ENCODE measurements at places on chromosomes 2 and 18. TPM values are rescaled to one million over a fixed set of nuclear protein-coding genes. Genes with fewer than 3 reads are reported as not detected.
A peak's percentile ranks its signal among the peaks of the same experiment; 100 is the strongest.

DNA sequence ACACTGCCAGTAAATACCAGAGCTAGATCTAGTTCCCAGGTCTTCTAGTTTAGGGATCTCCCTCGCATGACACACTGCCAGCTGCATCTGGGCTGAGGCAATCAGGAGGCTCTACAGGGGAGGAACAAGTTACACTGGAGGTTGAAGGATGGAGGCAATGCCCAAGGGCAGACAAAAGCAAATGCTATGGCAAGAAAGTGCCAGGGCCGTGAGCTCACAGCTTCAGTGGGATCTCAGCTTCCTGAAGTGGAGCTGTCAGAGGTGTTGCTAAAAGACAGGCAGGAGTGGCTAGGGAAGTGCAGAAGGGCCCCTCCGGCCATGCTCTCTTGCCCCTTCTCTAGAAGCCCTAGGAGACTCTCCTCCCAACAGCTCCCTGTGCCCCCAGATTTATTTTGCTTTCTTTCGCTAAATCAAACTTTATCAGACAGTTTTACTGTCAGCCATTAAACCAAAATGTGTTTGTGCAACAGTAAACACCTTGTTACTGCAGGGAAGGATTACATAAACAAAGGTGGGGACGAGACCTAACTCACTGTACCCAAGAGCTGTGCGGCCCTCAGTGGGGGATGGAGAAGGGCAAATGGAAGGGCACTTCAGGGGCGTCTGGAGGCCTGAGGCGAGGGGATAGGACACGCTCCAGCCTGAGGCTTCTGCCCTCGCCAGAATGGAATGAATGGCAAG, 39.4 kb upstream of the PKDCC start:
- no peak for DNase-seq

DNA sequence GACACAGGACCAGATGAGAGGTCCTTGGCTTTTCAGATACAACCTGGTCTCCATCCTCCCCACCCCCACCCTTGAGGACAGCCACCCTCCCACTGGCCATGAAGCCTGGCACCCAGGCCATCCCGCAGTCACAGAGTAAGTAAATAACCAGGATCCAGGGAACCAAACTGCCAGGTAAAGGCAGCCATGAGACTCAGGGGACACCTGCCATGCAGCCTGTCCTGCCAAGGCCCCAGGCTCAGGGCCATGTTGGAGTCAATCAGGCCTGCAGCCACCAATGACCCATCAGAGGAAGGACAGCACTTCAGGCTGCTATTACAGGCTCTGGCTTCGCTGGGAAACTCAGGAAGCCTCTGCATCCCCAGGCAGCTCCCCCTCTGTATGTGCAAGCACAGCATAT, 15.6 kb downstream of the SPATA3 start:
- DNase-seq, result no peak

DNA sequence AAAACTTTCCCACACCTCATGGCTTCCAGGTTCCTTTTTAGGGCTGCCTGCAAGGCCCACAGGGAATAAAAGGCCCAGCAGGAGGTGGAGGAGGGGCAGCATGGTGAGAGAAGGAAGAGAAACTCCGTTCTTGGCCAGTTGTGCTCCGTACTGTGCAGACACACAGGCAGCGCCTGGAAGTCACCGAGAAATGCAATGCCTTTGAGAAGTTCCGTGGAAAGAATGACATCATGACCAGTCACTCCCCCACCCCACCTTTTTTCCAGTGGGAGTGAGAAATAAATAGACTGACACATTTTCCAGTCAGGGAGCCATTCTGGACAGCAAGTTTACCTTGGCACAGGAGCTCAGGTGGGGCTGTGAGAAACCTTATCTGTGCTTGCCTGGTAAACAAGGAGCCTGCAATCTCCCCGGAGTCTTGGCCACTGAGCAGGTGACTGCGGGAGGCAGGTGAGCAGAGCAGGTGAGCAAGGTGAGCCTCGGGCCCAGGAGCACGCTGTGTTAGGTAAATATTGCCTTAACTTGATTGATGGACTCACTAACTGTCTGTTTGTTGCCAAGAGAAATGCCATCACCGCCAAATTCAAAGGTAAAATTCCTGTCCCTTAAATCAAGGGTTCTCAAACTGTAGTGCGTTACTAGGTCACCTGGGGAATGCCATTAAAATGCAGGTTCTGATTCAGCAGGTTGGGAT, 13.5 kb upstream of the LBH start:
- DNase-seq, result peak; percentile 74

GRCh38 chr18:37403788-37404187, 161.8 kb downstream of the CELF4 start:
- DNase-seq, result no peak

DNA sequence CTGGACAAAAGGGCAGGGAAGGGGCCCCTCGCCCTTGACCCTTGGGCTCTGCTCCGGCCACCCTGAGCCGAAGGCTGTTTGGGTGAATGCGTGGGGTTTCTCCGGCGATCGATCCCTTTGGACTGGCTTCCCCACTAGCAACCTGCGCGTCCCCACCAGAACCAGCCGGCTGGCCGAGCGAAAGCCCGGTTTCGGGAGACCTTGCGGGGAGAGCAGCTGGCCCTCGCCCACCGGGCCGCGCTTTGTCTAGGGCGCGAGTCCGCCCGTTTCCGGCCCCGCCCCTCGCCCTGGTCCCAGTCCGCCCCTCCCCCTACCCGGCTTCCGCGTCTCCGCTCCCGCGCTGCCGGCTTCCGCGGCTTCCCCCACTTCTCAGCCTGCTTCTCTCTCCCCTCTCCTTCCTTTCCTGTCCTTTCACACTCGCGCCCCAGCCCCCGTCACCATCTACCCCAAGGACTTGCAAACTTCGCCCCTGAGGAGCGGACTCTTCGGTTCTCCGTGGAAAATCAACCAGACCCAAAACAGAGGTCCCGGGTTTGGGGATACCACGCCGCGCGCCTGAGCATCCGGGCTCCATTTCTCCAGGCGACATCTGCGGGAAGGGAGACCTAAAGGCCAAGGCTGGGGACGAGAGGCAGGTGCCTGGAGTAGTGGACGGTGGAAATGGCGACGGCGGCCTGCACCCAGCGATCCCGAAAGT, 48.0 kb upstream of the ATP6V1B1 start:
- no peak for DNase-seq

Gene MSTN
- polyA plus RNA-seq, result 0.86 TPM

Gene AP1S3
- polyA plus RNA-seq, result 6.8 TPM

Gene ACMSD
- polyA plus RNA-seq, result 1.6 TPM

Gene FNDC4
- 12.9 TPM for polyA plus RNA-seq
